ENCODE measurements at places on chromosomes 7 and 10.

DNA sequence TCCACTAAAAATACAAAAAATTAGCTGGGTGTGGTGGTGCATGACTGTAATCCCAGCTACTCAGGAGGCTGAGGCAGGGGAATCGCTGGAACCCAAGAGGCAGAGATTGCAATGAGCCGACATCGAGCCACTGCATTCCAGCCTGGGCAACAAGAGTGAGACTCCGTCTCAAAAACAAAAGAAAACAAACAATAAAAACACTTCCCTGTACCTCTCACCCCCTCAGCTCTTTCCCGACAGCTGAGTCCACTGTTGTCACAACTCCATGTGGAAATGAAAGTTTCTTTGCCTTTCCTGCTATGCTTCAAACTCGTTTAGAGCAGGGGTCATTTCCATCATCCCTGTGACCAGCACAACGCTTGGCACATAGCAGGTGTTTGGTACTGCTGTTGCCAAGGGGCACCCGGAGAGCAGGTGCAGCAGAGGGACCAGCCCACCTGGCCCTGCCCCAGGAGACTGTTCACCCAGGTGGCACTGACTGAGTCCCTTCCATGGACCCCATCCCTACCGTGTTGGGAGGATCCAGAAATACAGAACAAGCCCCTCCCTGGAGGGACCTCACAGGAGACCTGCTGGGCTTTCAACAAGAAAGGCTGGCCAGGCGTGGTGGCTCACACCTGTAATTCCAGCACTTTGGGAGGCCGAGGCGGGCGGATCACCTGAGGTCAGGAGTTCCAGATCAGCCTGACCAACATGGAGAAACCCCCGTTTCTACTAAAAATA, 4.9 kb downstream of the TMEM130 start:
- no peak for DNase-seq

DNA sequence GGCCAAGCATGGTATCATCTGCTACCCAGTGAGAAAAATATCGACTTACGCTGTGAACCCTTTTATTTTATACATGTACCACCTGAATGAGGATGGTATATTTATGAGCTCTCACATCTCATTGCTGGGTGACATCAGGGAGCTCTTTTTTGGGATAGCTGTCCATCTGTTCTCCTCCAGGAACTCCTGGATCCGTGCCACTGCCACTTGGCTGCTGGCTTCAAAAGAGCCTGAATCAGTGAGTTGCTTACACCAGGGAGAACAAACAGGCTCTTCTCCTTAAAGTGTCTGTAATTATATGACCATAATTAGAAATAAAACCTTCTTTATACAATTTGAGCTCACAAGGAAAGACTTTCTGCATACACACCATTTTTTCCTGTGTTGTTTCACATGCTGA, 106.2 kb downstream of the KAT6B start:
- DNase-seq: no peak

- DNase-seq: no peak
Measured at GRCh38 chr7:2715341-2716231, 27.6 kb downstream of the AMZ1 start.

- no peak for DNase-seq
Measured at GRCh38 chr10:132489704-132490534, 47.7 kb upstream of the INPP5A start.

DNA sequence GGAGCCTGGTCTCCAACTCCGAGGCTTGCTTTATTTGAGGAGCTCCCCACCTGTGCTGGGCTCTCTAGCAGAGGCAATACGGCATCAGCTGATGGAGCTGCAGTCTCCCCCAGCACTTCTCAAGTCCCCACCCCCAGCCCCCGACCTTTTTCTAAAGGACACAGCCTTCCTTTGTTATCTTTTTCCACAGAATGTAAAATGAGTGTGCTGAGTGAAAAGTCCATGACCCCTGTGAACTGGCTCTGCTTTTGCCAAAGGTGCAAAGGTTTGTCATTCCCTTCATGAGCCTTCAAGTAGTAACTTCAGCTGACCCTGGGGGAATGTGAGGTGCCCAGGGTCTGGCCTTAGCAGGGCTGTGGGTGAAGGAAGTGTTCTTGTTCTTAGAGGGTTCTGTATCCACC, 25.5 kb downstream of the LRRC4 start:
- DNase-seq: no peak

- no peak for DNase-seq
Measured at GRCh38 chr7:90472805-90473540, 3.5 kb downstream of the PTTG1IP2 start.
